Smooth muscle cell of the pulmonary artery (primary cell): ENCODE measurements at places on chromosomes 2 and 18. TPM values are rescaled to one million over a fixed set of nuclear protein-coding genes. Genes with fewer than 3 reads are reported as not detected.

GAL3ST2 gene
- total RNA-seq: 0.33 and 0.46 TPM in 2 replicates

SEPTIN10 gene
- 96.1 and 111 TPM in 2 replicates for total RNA-seq

RAB6C gene
- total RNA-seq: not detected in 2 replicates

AMER3 gene
- total RNA-seq: not detected in 2 replicates

NT5C1B gene
- total RNA-seq: not detected in 2 replicates

GPBAR1 gene
- 0.03 and 0.13 TPM in 2 replicates for total RNA-seq

EPB41L3 gene
- 0.69 and 3.6 TPM in 2 replicates for total RNA-seq

UGT1A10 gene
- 0.10 and 0.13 TPM in 2 replicates for total RNA-seq

C2orf15 gene
- total RNA-seq: 0.13 TPM in 1 of 2 replicates, not detected in the other

ALPP gene
- not detected in 2 replicates for total RNA-seq

CTNNA2 gene
- 0.07 TPM in 1 of 2 replicates, not detected in the other for total RNA-seq

ARL4C gene
- total RNA-seq: 79.7 and 85.0 TPM in 2 replicates

SMYD1 gene
- total RNA-seq: not detected in 2 replicates

FAM98A gene
- total RNA-seq: 61.1 and 65.1 TPM in 2 replicates

ANKRD30BL gene
- not detected in 2 replicates for total RNA-seq

MAP3K2 gene
- 54.9 and 68.5 TPM in 2 replicates for total RNA-seq

RMDN2 gene
- 3.4 and 6.4 TPM in 2 replicates for total RNA-seq

SPATA3 gene
- total RNA-seq: not detected in 2 replicates

ACKR3 gene
- total RNA-seq: 1.2 and 9.2 TPM in 2 replicates

SLC8A1 gene
- total RNA-seq: 60.0 and 116 TPM in 2 replicates

NTSR2 gene
- total RNA-seq: not detected in 2 replicates

LYG2 gene
- not detected in 2 replicates for total RNA-seq

AUP1 gene
- 68.9 and 96.9 TPM in 2 replicates for total RNA-seq

ERBB4 gene
- 2.6 and 6.4 TPM in 2 replicates for total RNA-seq

ANKRD29 gene
- total RNA-seq: 2.0 and 8.3 TPM in 2 replicates
